ENCODE measurements at places on chromosomes 7 and 10. TPM values are rescaled to one million over a fixed set of nuclear protein-coding genes. Genes with fewer than 3 reads are reported as not detected.

SRGN gene
- 182 TPM for total RNA-seq

DNA sequence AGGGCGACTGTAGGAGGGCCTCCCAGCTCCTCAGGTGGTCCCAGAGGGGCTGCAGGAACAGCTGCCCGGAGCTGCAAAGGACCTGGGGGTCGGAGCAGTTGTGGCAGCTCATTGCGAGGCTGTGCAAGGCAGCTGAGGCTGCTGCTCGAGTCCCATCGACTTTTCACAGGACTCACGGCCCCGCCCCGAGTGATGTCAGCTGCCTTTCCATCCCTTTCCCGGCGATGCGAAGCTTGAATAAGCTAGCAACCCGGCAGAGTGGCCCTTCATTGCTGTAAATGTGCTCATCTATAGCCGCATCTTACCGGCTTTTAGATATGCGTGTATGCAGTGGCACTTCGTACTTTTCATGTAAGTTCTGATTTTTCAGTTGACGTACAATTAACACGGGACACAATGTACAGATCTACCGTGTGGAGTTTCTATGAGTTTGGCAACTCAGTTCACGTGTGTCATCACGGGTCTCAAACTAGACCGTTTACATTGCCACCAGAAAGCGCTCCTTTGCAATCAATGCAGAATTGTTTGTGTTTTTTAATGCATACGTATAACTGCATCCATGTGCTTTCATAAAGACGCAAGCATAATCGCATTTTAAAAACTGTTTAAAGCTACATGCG is at the start of gene CH25H:
Gene CH25H, minus strand, starts transcription at position 137 of the 620 bp plus-strand sequence. Its CDS starts 25 bp downstream, at position 112.
- DNase-seq = peak; percentile 64

DNA sequence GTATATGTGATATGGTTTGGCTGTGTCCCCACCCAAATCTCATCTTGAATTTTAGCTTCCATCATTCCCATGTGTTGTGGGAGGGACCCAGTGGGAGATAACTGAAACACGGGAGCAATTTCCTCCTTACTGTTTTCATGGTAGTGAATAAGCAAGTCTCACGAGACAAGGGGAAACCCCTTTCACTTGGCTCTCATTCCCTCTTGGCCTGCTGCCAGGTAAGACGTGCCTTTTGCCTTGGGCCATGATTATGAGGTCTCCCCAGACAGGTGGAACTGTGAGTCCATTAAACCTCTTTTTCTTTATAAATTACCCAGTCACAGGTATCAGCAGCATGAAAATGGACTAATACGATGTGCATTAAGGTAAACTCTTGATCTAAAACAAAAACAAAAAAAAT is 357.1 kb upstream of the AOAH start:
- peak; percentile 59 for DNase-seq

DNA sequence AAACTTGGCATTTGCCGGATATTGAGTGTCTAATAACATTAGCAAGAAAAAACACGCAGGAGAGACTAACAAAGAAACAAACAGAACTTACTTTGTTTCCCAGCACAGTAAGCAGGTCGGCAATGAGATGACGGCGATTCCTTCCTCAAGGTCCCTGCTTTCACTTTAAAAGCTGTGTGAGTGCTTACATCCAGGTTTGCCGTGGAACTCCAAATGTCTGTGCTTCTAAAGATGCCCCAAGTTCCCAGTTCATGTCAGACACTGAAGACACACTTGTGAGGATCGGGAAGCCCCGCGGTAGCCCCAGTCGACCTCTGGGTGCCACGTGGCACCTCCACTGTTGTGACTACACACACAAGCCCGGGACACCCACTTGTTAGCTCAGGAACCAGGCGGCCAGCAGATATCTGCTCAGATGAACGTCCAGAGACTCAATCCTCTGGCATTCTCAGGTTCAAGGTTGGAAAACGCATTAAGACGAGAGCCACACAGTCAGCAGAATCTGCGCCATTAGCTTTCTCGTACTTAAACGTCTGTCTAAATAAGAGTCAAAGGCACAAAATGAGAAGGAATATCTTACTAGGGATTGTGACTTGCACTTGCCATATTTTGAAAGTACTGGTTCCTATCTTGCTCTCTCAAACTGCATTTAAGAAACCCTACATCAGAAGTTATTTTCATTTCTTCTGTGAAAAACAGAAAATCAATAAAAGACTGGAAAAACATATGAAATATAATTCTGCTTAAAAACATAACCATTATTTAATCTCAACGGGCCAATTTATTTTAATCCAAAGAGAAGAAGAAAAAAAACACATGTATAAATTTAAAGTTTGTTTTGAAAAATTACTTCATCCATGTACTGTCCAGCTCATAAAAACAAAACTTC is 207.6 kb upstream of the KLF14 start:
- peak; percentile 58 for DNase-seq

GRCh38 chr10:3850999-3851937 is 66.3 kb upstream of the KLF6 start:
- DNase-seq = peak; percentile 82

DNA sequence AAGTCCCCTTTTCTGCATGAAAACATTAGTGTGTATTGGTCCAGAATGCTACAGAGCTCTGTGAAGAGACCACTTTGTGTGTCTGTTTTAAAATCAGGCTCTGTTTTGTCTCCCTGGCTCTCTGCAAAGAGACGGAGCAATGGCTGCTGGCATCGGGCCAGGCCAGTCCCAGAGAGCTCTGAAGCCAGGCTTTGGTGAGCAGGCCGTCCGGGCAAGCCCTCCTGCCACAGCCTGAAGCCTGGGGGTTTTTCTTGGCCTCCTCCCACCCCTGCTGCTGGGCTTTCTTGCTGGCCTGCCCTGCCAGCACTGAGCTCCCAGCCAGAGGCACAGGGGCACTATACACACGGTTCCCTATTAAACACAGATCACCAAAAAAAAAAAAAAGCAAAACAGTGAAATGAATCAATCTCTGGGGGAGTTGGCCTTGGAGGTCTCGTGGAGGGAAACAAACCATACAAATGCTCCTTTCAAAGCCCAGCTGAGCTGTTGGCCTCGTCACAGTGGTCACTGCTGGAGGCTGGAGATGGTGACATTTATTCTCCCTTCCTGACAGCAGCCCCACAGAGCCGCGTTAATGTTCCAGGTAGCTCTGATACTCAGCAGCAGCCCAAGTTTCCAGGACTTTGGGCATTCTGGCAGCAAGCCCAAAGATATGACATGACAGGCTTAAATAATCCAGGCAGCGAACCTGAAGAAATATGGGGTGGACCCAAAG is 237.2 kb downstream of the TCF7L2 start:
- no peak for DNase-seq

ADAM12 gene
- 7.1 TPM for total RNA-seq
